ENCODE measurements at places on chromosomes 11 and 22.
A peak's percentile ranks its signal among the peaks of the same experiment; 100 is the strongest.

GRCh38 chr22:37633625-37634416 lies 5.6 kb upstream of the SH3BP1 start:
- DNase-seq: peak; percentile 77

GRCh38 chr11:75291741-75292140 lies 51.2 kb downstream of the TPBGL start:
- no peak for DNase-seq

GRCh38 chr11:104898685-104899013 lies 389 bp upstream of the CASP12 start:
- no peak for DNase-seq

- DNase-seq: no peak
These were observed 615.2 kb downstream of the BRD1 start for GRCh38 chr22:49212466-49212865.

GRCh38 chr11:31233425-31233824 lies 136.1 kb downstream of the DCDC1 start:
- no peak for DNase-seq

DNA sequence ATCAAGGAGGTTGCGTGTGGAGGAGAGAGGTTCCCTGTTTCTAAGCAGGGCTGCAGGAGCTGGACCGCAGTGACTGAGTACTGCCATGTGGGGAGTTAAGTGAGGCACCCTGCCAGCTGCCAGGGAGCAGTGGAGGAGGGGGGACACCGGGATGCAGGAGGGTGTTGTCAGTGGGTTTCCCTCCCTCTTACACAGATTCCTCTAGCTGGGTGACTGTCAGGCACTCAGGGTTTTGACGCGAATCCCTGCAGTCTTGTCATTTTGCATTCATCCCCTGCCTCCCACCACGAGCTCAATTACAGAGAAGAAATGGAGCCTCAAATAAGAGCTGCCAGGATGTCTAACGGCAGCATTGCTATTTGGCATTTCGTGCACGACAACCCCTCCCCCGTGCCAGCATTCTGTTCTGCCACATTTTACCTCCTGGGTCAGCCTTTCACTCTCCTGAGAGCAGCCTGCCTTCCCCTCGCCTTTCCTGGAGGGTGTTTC lies 119.8 kb upstream of the SORL1-AS1 start:
- peak; percentile 74 for DNase-seq

DNA sequence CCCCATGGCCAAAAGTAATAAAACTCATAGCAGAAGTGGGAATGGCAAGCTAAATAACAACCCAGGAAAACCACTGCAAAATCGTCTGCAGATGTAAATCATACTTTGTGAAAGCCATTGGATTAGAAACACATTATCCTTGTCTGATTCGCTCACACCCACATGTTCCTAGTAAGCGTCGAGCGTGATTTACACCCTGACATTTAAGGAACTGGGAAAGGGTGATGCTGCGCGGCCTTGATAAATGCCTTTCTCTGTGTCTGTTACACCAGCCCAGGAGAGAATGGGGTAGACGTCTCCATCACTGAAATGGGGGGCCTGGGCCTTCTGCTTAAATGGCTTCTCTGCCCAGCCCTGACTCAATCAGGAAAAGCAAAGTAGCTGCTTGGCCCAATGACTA lies 162.7 kb downstream of the NTM start:
- no peak for DNase-seq

GRCh38 chr22:22479116-22479515 lies 29.4 kb downstream of the ZNF280B start:
- DNase-seq: no peak

GRCh38 chr11:100681064-100681502 lies 6.0 kb upstream of the ARHGAP42 start:
- peak; percentile 30 for DNase-seq

DNA sequence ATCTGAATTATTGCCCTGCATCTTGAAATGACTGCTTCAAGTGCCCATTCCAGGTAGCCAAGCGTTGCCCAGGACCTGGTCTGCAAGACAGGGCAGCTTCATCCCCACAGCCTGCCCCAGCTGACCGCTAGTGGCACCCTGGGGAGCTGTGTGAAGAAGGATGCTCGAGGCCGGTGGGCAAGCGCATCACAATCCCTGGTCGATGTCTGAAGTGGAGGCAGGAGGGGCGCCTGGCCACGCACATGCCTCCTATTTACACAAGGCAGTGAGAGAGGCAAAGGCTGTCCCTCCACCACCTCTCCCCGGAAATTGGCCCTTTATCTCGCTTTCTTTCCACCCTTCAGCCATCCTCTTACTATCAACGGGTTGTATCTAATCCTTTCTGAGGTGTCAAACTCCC lies 28.1 kb upstream of the PHF21A start:
- DNase-seq: no peak

- DNase-seq: no peak
These were observed 834 bp upstream of the FADS1 start for GRCh38 chr11:61817471-61818202.

GRCh38 chr11:124415356-124415923 lies 9.2 kb downstream of the OR8B4 start:
- no peak for DNase-seq

DNA sequence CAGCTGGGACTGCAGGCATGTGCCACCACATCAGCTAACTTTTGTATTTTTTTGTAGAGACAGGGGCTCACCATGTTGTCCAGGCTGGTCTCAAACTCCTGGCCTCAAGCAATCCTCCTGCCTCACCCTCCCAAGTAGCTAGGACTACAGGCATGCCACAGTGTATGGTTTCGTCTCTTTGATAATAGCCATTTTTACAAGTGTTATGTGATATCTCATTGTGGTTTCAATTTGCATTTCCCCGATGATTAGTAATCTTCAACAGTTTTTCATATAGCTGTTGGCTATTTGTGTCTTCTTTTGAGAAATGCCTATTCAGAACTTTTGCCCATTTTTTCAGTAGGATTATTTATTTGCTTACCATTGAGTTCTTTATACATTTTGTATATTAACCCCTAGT lies 9.0 kb upstream of the MTMR3 start:
- no peak for DNase-seq

GRCh38 chr11:123461164-123461563 lies 31.1 kb downstream of the GRAMD1B start:
- no peak for DNase-seq

DNA sequence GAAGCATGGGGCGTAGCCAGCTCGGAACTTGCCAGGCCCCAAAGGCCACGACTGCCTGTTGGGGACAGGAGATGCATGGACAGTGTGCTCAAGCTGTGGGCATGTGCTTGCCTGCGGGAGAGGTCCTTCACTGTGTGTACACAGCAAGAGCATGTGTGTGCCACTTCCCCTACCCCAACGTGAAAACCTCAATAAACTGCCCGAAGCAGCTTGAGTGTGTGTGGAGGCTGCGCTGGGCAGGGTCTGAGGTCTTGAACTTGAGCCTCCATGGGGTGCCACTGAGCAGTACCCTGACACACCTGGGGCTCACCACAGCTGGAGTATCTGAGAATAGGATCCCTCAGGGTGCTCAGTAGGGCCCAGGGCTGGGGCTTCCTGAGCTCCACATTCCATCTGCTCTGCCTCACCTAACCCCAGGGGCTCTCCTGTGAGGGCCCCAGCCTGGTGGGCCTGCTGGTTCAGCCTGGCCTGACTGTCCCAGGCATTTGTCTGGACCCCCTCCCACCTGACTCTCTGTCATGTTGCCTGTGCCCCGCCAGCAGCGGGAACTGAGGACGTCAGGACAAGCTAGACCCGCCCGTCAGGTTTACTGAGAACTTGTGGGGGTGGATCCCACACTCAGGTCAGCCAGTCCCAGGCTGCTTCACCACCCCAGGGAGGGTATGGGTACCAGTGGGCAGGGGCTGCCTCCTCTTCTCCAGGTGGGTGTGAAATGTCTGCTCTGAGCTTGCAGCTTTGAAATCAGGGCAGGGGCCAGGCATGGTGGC lies 3.2 kb downstream of the RASSF7 start:
- no peak for DNase-seq

GRCh38 chr11:35633827-35634423 lies 15.7 kb downstream of the FJX1 start:
- no peak for DNase-seq

DNA sequence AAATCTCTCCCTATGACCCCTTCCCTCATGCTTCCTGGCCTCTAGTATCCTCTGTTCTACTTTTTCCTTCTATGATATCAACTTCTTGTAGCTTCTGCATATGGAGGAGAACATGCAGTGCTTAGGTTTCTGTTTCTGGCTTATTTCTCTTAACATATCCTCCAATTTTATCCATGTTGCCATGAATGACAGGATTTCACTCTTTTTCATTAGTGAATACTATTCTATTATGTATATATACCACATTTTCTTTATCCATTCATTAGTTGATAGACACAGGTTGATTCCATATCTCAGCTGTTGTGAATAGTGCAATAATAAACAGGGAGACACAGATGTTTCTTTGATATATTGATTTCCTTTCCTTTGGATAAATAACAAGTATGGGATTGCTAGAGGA lies 123.3 kb upstream of the SESN3 start:
- DNase-seq: no peak

GRCh38 chr22:48717883-48718817 lies 1109.5 kb downstream of the BRD1 start:
- no peak for DNase-seq

- DNase-seq: no peak
These were observed 63.3 kb downstream of the ZC3H12C start for GRCh38 chr11:110156503-110156902.

DNA sequence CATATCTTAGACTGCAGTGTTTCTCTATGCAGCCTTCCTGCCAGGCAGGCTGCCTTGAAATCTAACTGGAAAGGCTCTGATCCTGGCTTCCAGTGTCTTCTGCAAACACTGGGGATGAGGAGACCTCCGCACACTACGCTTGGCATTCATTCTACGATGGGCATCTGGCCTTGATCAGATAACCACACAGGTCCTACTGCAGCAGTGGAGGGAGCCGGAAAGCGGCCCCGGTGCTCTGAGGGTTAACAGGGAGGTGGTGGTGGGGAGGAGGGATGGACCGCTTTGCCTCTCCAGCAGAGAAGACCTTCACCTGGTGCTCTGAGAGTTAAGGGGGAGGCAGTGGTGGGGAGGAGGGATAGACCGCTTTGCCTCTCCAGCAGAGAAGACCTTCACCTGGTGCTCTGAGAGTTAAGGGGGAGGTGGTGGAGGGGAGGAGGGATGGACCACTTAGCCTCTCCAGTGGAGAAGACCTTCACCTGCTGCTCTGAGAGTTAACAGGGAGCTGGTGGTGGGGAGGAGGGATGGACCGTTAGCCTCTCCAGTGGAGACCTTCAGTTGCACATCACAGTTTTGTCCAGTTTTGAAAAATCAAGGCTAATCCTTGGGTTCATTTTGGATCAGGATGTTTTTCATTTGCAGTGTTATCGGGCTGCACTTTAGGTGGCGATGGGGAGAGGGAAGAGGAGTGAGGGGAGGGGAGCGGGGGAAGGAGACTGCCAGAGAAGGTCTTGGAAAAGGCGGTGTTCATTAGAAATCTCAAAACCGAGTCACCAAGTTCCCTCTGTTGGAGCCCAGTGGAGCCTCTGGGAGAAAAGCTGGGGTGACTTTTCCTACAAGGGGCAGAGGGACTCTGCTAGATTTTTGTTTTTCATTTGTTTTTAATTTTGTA lies 5.6 kb downstream of the GAL start:
- DNase-seq: no peak

- DNase-seq: no peak
These were observed 676.2 kb downstream of the BRD1 start for GRCh38 chr22:49151256-49152126.

DNA sequence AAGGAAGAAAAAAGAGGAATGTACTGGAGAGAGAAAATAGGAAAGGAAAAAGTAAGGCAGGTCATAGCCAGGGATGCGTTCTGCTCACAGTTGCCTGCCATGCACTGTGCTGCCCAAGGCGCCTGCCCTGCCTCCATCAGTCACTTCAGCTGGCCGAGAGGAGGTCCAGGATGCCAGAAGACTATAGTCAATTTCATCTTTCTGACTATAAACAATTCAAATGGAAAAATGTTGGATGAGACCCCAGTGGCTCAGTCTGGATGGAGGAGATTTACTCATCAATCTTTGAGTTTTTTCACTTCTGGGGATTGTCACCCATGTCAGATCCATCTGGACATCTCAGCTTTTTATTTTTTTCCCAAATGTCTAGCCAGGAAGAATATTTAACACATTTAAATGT lies 36.7 kb upstream of the CLMP start:
- no peak for DNase-seq

GRCh38 chr11:75925785-75926164 lies 110.8 kb downstream of the UVRAG start:
- DNase-seq: no peak

DNA sequence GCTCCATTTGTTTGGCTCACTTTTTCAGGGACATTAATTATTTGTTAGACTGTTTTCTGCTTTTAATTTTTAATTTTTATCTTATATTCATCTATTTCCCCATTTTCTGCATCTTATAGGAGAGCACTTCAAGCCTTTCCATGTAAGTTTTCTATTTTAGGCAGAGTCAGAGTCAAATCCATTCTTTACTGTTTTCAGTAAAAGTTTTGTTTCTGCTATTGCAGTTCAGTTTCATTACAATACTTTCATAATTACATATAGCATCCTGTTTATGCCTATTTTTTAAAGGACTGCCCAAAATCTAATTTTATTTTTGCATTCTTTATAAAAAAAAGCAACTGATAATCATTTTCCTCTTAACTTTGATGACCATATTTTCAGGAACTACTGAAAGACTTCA lies 3.8 kb upstream of the OR10A5 start:
- DNase-seq: no peak

DNA sequence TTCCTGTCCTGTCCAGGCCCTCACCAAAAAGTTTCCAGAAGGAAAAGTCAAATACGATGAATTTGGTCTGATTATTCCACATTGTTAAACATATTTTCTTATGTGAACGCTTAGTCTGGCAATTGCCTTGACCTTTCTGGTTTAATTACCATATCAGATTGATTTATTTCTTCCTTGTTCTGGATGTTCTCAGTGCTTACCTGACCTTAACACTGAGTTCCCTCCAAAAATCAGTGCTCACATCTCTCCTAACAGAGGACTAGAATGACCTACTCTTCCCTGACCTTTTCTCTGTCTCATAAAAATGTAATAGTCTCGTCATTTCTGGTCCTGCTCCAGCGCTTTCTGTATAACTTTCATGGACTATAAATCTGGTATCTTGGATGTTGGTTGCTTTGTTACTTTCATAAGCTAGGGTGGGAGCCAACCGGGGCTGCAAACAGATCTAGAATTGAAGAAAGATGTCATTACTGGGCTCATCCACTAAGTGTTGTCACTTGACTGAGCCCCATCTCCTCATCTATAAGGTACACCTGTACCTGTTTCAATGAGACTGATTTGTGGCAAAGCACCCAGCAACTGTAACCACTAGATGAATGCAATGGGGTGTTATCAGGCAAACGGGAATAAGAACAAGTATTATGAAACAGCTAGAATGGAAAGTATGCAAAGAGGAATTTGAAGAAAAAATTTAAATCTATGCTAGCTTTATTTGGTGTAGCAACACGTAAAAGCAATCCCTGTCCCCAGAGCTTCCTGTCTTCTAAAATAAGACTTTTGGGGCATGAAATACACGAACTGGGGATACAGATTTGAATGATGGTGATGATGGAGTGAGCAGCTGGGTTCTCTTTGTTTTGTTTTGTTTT lies 2.4 kb downstream of the FADS2 start:
- DNase-seq: no peak

DNA sequence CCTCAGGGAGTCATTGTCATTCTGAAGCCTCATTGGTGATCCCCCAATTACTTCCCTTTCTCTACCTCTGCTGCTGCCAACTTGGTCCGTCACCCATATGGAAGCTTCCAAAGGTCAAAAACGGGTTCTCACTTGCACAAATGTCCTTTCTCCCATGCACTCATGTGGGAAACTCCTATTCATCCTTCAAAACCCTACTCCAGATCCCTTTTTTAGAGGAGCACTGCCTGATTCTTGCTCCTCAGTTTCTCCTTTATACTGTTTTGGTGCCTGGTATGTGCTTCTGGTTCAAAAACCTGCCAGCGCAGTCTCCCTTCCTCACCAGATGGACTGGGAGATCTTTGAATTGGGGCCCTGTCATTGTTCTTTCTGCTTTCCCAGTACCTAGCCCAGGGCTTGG lies 41.9 kb downstream of the MYO18B start:
- DNase-seq: no peak

Measured in C1 segment of cervical spinal cord (tissue), 14 donors.